ENCODE measurements at places on chromosomes 2 and 18. TPM values are rescaled to one million over a fixed set of nuclear protein-coding genes. Genes with fewer than 3 reads are reported as not detected.
A peak's percentile ranks its signal among the peaks of the same experiment; 100 is the strongest.

DNA sequence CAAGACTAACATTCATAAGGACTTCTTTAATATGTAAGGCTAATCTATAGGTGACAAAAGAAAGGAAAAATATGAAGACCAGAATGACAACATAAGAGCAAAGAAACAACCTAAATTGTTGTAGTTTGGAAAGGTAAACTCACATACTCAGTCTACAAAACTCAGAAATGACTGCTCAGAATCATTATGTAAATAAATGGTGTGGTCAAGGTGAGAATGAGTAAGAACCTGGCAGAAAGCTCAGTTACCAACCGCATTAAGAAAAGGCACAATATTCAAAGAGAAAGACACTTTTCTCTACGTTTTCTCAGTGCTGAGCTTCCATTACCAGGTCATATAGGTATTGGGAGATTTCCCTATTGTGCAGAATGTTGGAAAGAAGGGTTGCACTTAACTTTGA lies 15.8 kb downstream of the ATF2 start:
- no peaks in the 10 kb centered on the region for H3K36me3 ChIP-seq
- H3K4me3 ChIP-seq: no peak overlapping the region
- H3K27me3 ChIP-seq: no peaks in the 10 kb centered on the region

GRCh38 chr18:35510076-35510651 lies 12.4 kb upstream of the INO80C start:
- H3K27me3 ChIP-seq: no peaks in the 10 kb centered on the region
- H3K4me3 ChIP-seq: no peak overlapping the region
- no peak for DNase-seq
- peaks cover 5% of the 10 kb centered on the region for H3K4me1 ChIP-seq

GRCh38 chr2:567496-567864 lies 109.7 kb downstream of the TMEM18 start:
- no peaks in the 10 kb centered on the region for H3K27me3 ChIP-seq
- no peak overlapping the region for H3K4me3 ChIP-seq
- H3K36me3 ChIP-seq: no peaks in the 10 kb centered on the region

GRCh38 chr2:156563994-156564753 lies 128.0 kb downstream of the GPD2 start:
- DNase-seq: no peak
- no peak overlapping the region for H3K4me3 ChIP-seq
- H3K27me3 ChIP-seq: no peaks in the 10 kb centered on the region
- no peaks in the 10 kb centered on the region for H3K36me3 ChIP-seq

DNA sequence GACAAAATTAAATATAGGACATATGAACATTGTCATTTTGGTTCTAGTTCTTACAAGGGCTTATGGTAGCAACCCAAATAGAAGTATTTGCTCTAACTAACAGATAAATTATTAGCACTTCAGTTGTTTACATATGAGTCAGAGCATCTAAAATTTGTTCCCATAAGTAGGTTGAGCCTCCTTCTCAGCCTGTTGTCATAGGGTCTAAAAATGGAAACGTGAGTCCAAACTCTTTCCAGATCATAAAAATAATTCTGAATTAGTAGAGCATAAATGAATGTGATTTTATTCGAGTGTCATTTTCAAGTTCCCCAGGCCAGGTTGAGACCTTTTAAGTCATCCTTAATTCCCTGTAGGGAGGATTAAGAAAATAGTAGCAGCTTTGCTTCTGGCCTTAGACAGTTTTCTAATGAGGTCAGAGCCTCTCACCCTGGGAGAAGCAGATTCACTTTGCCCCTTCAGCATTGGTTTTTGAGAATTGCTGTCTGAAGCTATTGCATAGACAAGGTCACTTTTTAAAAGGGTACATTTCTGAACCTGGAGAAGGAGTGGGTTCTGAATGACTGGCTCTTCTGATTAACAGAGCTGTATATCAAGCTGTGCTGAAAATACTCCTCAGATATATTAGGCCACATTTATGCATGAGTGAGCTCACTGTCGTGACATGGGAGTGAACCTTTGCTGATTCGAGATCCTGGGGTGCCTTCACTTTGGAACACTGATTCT lies 164.3 kb downstream of the NEDD4L start:
- no peak for DNase-seq
- H3K36me3 ChIP-seq: no peaks in the 10 kb centered on the region
- H3K4me3 ChIP-seq: no peak overlapping the region
- H3K27me3 ChIP-seq: no peaks in the 10 kb centered on the region
- peaks cover 21% of the 10 kb centered on the region for H3K4me1 ChIP-seq
- H3K27ac ChIP-seq: no peak overlapping the region

DNA sequence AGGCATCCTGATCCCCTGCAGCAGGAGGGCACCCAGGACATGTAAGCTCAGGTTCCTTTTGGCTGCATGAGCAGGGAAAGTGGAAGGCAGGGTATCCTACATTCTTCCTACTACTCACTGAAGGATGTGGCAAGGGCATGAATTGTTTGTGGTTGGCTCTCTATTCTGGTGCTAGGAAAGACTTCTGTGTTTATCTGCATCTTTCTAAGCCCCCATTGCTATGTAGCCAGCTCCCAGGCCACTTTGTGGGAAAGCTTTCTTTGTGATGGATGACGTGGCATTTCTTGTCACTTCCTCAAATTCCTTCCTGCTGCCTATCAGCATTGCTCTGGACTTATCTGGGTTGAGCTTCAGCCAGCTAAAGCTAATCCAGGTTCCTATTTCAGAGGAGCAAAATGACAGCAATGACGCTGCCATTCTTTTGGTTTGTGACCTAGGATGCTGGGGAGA lies 46.2 kb downstream of the MEIS1 start:
- peaks cover 4% of the 10 kb centered on the region for H3K36me3 ChIP-seq
- peak; percentile 48 for DNase-seq
- H3K4me3 ChIP-seq: no peak overlapping the region
- peaks cover 7% of the 10 kb centered on the region for H3K4me1 ChIP-seq
- H3K27ac ChIP-seq: no peak overlapping the region

DNA sequence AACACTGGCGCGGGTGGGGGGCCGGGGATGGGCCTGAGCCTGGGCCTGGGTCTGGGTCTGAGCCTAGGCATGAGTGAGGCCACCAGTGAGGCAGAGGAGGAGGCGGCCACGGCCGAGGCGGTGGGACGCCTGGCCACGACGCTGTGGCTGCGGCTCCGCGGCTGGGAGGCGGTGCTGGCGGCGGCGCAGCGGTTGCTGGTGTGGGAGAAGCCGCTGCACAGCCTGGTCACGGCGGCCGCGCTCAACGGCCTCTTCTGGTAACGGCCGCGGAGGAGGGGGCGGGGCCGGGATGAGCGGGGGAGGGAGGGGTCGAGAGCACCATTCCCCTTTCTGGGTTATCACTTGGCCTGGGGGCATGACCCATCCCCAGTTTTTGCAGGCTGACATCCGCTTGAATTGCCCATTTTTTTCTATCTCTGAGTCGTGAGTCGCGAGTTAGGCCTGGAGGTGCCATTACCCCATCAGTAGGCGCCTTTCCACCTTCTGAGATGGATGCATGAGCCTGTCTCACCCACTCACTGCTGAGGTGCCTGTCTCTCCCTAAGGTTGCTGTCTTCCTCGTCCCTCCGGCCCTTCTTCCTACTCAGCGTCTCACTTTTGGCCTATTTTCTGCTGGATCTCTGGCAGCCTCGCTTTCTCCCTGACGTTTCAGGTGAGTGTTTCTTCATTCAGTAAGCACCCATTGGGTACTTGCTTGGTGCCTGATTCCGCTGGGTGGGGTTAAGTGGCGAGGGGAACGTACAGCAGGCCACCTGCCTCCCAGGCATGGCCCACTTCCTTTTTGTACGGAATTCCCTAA lies 501 bp downstream of the RETREG2 start:
- H3K4me3 ChIP-seq: peak overlapping the region; percentile 70
- H3K27ac ChIP-seq: peak overlapping the region; percentile 43
- peaks cover 57% of the 10 kb centered on the region for H3K36me3 ChIP-seq

- no peak overlapping the region for H3K27ac ChIP-seq
- DNase-seq: no peak
- H3K36me3 ChIP-seq: no peaks in the 10 kb centered on the region
- H3K27me3 ChIP-seq: no peaks in the 10 kb centered on the region
These were observed 40.5 kb downstream of the PTPRM start for GRCh38 chr18:7607540-7608173.

DNA sequence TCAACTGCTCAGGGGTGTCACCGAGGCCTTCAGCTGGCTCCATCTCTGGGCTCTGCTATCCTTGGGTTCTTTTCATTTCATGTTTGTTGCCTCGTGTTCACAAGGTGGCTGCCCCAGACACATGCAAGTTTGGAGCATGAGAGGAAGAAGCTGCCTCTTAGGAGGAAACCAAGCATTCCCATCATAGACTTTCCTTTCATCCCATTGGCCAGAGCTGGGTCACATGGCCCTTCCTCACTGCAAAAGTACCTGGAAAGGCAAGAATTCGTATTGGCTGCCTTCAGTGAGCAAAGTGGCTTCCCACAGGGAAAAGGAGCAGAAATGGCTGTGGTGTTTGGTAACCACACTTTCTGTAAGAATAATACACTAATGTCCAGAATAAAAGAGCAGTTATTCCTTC lies 155.7 kb upstream of the RAB12 start:
- no peaks in the 10 kb centered on the region for H3K36me3 ChIP-seq
- H3K27ac ChIP-seq: no peak overlapping the region
- no peaks in the 10 kb centered on the region for H3K27me3 ChIP-seq
- no peaks in the 10 kb centered on the region for H3K4me1 ChIP-seq
- H3K4me3 ChIP-seq: no peak overlapping the region

The AQP12A gene
- polyA plus RNA-seq: 5.0 TPM

Data from large intestine (tissue), 12 donors.